Erythroblast (primary cell): ENCODE measurements at places on chromosomes 12 and 14.

DNA sequence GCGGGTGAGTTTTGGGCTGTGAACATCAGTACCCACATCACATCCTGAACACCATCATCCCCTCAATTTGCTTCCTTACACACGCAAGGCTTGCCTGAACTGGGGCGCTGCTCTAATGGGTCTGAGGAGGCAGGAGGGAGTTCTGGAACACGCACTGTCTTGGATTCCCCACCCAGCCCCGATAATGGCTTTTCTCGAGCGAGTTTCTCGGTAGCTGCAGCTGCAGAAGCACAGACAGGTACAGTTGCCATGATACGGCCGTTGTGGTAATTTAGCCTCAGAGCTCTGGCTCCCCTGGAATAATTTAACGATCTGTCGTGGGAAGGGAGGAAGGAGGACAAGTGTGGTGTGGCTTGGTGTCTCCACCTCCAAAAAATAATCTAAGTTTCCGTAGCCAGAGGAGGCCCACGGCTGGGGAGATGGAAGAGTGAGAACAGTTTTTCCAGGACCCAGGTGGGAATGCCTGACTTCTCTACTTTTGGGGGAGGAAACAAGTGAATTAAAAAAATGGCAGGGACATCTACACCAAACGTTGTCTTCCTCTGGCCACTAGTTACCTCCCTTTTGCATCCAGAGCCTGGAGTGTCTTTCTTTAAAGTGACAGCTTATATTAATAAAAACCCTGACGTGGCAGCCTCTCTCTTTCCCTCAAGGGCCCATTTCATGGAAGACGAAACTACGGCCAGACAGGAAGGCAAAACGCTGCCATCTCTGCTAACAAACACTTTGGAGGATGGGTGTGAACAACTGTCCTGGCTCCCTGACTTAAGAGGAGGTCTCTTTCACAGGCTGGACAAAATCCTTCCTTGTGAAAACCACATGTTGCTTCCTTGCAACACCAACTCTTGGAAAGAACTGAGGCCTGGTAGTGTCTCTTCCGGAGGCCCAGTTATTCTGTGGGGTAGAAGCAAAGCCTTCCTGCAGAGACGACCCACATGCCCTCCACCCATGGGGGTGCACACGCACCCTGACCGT lies 84.8 kb downstream of the RBM19 start:
- DNase-seq: no peak

GRCh38 chr12:32949815-32950214 lies 53.2 kb upstream of the PKP2 start:
- no peak for DNase-seq

GRCh38 chr14:59374048-59374447 lies 91.1 kb downstream of the GPR135 start:
- peak; percentile 45 for DNase-seq

GRCh38 chr12:89935850-89936249 lies 227.2 kb upstream of the ATP2B1 start:
- no peak for DNase-seq

GRCh38 chr12:63792338-63792737 lies 12.6 kb downstream of the RXYLT1 start:
- no peak for DNase-seq

DNA sequence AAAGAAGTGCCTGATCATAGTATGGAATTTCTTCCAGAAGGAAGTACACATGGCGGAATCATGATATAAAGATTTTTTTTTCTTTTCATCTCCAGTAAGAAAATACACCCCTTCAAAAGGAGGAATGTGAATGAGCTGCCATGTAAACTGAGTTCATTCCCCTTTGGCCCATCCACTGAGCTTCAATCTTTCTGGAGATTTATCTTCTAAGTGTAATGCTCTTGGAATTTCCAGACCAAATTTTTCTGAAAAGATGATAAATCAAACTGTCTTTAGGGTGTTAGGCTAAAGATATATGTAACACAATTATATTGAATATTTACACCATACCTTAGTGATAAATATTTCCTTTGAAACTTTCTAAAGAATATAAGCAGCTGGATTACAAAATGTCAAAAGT lies 5.2 kb downstream of the DCN start:
- DNase-seq: no peak

DNA sequence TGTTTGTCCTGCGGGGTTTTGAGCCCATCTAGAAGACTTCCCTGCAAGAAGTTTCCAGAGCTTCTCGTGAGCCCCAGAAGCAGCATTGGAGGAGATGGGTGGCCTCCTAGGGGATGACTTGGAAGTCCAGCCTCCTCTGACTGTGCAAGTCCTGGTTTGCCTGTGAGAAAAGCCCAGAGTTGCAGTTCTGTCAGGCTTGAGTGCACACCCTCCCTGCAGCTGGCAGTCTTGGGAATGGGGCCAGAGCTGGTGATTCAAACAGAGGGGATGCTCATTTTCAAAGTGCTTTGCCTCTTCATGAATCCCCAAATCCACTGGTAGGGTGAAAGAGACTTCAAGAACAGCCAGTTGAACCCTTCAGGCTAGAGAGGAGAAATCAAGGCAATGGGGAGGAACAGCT lies 3.9 kb upstream of the PPP1R1A start:
- no peak for DNase-seq

DNA sequence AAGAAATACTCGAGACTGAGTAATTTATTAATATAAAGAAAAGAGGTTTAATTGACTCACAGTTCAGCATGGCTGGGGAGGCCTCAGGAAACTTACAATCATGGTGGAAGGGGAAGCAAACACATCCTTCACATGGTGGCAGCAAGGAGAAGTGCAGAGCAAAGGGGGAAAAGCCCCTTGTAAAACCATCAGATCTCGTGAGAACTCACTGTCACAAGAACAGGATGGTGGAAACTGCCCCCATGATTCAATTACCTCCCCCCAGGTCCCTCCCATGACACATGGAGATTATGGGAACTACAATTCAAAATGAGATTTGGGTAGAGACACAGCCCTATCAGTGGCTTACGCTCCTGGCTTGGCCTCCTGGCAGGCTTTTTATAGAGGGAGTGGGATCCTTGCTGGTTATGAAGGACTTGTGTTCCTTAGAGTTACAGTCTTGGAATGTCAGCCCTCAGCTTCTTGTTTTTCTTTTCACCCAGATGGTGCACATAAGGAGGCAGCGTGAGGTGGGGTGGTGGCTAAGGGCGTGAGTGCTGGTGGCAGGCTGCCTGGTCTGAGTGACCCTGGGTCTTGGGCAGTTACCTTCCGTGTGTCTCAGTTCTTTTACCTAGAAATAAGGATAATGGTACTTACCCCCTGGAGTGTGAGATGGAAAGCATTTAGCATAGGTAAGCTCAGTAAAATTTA lies 25.7 kb downstream of the TRAF3 start:
- DNase-seq: no peak
